Upper lobe of left lung (tissue), 6 donors: ENCODE measurements at places on chromosomes 6 and 20.

- no peak for DNase-seq
These were observed 139.7 kb downstream of the PLCB1 start for GRCh38 chr20:8271727-8272126.

DNA sequence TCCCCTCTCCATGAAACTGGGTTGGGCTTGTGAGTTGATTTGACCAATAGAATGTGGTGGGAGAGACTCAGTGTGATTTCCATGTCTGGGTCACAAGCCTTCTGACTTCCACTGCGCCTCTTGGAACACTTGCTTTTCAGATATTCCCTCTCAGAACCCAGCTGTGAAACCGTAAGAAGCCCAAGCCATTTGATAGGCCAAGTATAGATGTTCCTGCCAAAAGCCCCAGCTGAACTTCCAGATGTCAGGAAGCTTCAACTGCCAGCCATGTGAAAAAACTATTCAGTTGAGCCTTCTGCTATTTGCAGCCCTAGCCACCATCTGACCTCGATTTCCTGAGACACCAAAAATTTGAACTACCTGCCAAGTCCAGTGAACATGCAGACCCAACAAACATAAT is 387.8 kb upstream of the GJE1 start:
- no peak for DNase-seq

DNA sequence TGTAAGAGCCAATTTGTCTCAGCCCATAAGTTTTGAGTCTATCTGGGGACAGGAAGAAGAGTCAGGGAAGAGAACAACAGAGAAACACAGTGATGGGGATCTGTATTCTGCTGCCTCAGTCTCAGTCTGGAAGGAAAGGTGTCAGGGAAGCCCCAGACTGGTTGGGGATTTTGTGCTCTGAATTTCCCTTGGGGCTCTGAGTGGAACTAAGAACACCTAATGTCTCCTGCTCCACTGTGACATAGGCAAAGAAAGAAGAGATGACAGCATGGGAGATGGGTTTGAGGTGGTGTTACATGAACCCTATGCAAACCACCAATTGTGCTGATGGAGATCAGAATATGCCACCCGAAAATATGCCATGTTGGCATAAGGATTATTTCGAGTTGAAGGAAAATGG is 139.5 kb upstream of the MYLIP start:
- no peak for DNase-seq

DNA sequence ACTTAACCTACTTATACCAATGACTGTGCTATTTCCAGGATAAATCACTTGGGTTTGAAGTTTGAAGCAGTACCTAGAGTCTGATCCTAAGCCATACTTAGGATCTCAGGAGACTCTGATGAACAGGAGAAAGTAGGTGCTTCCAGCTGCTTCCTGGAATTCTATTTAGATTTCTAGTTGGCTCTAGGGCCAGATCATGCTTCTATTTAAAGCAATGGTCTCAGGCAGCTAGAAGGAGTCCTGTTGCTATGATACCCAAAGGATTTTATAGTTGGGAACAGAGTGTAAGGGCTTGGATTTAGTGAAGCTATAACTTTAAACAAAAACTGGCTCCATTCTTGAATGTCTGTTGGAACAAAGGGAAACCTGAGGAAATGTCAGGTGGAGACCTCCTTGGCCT is 52.4 kb upstream of the TINAG start:
- DNase-seq = no peak

GRCh38 chr20:57679113-57679512 is 30.7 kb downstream of the PMEPA1 start:
- DNase-seq = no peak

DNA sequence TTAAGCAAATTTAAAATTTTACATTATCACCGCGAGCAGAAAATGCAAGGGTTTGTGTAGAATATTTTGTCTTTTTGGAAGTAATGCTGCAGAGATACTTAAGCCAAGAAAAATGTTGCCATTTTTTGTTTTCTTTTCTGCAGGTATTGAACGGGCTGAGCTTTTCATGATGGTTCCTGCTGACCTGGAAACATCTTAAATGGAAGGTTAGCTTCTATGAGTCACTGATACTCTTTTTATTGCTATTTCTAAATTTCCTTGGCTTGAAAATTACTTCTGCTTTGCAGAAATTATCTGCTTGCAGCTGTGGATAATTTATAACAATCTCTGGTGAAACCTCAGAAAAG is 12.7 kb downstream of the SYTL3 start:
- DNase-seq = no peak

DNA sequence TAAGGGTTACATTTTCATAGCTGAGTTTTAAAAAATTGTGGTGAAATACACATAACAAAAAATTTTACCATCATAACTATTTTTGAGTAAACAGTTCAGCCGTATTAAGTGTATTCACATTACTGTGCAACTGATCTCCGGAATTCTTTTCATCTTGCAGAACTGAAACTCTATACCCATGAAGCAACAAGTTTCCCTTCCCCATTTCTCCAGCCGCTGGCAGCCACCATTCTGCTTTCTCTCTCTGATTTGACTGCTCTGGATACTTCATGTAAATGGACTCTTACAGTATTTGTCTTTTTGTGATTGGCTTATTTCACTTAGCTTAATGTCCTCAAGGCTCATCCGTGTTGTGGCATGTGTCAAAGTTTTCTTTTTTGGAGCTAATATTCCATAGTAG is 341.6 kb downstream of the QKI start:
- no peak for DNase-seq

DNA sequence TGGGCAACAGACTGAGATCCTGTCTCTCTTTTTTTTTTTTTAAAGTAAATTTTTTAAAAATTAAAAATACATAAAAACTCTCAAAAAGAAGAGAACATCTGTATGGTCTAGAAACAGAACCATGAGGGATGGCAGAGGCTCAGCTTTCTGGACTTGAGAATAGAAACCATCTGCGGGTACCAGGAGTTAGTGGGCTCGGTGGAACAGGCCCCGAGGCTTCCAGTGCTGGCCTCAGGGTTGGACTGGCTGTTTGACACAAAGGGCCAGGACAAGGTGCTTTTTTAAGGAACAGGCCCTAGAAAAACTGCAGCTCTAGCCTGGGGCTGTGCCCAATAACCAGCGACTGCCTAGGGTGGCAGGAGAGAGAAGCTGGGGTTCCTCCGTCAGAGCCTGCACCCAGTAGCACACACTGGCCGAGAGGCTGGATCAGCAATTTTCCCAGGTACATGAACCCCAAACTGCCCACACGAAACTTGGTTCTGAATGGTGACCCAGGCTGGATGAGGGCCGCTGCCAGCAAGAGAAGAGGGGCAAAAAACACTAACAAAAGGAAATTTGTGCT is 131.0 kb upstream of the OLIG3 start:
- DNase-seq = no peak
